Pulmonary artery endothelial cell (primary cell): ENCODE measurements at places on chromosomes 1 and 21.

DNA sequence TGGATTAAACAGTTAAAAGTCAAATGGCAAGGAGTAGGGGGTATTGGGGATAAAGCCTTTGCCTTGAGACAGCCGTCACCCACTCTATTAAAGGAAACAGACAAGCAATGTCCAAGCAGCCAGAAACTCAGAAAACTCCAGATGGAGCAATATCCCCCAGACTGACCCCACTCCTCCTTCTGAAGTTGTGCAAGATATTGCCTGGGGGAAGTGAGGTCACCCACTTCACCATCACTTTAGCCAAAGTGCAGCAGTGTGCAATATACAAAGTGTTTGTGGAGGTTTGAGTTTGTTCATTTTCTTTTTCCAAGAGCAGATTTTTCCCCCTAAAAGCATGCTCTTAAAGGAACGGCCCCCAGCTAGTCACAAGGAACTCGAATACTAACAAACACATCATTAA lies 125.1 kb downstream of the ETS2 start:
- DNase-seq, result no peak

DNA sequence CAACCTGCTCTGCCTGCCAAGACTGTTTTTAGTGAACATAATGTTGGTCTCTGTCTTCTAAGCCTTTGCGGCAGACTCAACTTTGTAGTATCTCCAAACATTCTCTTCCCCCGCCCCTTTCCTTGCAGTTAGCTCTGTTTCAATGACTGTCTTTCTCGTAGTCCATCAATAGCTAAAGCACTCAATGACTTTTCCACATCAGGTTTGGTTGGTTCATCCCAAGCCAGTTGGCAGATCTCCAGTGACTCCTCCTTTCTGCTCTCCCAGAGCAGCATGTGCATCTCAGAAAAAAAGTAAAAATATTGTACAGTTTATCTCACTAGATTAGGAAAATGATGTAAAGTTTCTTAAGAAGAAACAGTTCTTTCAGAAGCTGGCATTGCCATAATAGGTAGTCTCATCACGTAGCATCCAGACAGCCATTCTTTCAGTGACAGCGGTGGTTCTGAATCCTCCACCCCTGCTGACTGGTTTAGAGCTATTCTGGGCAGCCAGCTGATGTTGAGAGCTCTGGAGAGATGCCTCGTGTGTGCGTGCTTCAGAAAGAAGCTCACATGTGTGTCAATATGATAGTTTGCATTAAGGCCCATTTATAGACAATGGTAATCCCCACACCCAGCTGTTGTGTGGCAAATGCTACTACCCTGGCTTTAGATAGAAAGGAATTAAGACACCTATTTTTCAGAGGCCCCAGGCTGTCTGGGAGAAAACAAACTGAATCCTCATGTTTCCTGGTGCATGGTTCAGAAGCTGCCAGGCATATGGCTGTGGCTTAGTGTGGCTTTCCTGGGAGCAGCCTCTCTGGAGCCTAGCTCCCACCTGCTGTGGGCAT lies 53.2 kb downstream of the CNN3 start:
- no peak for DNase-seq

DNA sequence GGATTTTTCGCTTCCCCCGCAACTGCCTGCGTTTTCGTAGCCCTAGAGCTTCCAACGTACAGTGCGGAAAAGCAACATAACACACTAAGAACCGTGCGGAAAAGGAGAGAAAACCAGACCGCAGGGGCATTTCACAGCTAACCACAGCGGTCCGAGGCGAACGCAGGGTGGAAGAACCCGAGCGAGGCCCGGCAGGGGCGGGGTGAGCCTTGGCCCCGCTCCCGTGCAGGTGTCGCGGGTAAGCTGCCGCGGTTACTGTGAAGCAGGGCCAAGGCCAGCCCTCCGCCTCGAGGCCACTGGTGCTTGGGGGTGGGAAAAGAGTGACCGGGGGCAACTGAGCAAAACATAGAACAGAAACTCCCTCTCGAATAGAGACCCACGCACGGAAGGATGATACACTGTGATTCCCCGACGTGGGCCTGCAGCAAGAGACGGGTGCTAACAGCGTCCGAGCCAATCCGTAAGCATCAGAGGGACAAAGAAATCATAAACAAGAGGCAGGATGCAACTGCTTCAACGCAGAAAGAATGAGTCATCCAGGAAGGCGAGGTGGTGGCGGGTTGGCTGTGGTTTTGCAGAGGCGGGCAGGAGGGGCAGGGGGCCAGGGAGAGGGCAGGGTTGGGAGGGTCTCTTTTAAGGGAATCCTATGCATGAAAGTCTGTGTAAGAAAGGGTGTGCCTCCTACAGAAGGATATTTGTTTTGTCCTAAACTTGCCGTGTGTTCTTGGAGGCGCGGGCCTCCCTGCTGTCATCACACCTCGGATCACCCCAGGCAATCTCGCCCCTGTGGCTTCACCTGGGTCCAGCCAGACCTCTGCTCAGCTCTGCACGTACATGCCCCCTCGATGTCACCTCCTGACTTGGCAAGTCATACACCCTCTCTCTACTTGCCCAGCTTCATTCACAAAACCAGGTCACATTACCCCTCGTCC lies 7.3 kb downstream of the GNG4 start:
- DNase-seq, result no peak

- DNase-seq, result no peak
Measured at GRCh38 chr1:226674892-226675714, 64.0 kb downstream of the ITPKB start.

DNA sequence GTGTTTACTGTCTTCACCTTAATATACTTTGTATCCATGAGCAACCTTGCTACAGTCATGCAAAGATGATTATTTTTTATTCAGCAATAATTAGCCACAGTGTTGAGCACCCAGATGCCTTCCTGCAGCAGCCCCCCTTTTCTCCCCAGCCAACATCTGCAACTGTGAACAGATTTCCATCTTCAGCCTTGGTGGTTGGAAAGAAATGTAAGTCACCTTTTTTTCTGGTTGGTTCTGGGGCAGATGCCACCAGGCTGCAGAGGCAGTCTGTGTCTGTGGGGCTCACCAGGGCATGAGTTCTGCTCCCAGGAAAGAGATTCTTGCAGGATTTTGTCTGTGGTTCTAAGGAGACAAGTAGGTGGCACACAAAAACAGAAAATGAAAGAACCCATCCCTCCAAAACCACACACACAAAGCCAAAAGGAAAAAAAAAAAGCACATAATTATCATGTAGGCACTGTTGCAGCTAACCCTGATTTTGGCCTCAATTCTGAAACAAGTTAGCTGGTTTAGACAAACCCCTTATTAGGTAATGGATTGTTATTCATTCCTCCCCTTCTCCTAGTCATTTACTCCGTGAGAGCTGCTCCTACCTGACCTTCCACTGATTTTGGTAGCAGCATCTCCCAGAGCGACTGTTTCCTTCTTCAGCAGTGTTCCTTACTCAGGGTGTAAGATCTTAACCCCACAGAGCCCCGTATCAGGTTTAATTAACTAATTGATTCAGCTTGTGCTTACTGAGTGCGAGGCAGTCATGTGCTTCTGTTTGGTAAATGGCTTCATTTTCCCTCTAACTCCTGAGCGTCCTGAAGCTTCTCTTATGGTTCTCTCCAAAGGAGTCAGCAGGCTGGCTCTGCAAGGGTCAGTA lies 36.5 kb downstream of the GALNT2 start:
- DNase-seq, result no peak

- no peak for DNase-seq
Measured at GRCh38 chr1:34597877-34598514, 156.9 kb upstream of the GJB5 start.

GRCh38 chr1:245419461-245419978 lies 264.7 kb downstream of the KIF26B start:
- DNase-seq, result no peak

- no peak for DNase-seq
Measured at GRCh38 chr1:84876353-84876752, 16.7 kb downstream of the LPAR3 start.

- DNase-seq, result no peak
Measured at GRCh38 chr1:212607206-212607912, 1.2 kb upstream of the ATF3 start.

GRCh38 chr1:7896994-7897393 lies 43.6 kb downstream of the TNFRSF9 start:
- DNase-seq, result no peak

- DNase-seq, result no peak
Measured at GRCh38 chr1:213371847-213372619, 321.0 kb downstream of the RPS6KC1 start.

DNA sequence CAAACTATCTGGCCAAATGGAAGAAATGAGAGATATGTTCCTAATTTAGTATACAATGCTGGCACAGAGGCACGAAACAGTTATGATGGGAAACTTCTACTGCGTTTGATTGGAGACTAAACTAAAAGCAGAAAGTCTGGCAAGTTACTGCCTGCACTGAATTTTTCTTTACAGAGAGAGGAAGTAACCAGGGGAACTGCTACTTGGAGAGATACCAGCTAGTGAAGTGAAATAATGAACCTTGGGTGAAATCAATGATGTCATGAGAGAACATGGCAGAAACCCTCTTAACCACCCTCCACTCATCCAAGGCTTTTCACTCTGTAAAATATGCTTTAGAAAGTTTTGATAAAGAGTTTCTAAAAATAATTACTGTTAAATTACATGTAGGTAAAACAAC lies 29.3 kb downstream of the NIBAN1 start:
- DNase-seq, result no peak

GRCh38 chr1:9100471-9101043 lies 28.3 kb downstream of the GPR157 start:
- no peak for DNase-seq

DNA sequence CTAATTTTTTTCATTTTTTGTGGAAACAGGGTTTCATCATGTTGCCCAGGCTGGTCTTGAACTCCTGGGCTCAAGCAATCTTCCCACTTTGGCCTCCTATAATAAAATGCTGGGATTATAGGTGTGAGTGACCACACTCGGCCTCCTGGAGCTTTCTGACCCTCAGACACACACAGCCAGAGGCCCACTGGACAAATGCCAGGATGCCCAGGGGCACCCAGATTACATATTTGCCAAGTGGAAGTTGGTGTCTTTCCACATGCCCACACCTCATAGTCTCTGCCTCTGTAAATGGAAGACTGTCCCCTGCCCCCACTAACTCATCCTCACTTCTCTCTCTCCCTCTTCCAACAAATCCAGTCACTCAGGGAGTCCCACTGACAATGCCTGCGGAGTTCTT lies 63.4 kb upstream of the LRP8 start:
- no peak for DNase-seq

DNA sequence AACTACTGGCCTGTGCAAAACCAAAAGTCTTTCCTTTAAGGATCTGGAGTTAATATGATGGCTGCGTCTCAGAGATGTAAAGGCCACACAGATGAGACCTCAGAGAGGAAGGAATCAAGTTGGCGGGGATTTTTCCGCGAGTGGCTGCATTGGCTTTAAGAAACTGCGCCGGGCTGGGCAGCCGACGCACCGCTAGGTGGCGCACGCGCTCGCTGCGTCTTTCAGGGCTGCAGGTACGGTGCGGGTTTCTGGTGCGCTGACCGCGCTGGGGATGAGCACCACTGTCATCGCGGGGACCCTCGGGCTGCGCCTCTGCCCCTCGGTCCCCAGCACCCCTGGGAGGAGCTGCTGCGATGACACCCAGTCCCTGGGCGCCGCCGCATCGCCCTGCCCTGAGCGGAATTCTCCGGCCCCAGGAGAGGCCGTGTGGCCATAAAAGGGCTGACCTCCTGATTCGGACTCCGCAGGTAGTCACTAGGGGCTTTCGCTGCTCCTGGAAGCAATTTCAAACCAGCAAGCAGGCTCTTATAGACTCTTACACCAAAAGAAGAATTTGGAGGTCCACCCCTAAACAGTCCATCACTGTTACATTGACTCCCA lies 241.0 kb downstream of the KCNJ6 start:
- no peak for DNase-seq

DNA sequence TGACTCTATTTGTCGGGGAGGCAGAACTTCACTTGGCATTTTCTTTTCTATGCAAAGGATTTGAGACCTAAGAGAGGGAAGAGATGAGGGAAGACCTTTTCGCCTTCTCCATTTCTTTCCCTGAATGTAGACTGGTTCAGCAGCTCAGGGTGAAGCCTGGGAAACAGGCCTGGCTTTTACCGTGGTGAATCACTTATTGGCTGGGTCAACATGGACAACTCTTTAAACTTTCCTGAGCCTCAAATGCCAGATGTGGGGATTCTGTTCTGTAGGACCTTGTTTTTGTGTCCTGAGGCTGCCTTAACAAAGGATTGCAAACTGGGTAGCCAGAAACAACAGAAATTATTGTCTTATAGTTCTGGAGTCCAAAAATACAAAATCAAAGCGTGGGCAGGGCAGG lies 455.8 kb upstream of the VAMP3 start:
- no peak for DNase-seq

DNA sequence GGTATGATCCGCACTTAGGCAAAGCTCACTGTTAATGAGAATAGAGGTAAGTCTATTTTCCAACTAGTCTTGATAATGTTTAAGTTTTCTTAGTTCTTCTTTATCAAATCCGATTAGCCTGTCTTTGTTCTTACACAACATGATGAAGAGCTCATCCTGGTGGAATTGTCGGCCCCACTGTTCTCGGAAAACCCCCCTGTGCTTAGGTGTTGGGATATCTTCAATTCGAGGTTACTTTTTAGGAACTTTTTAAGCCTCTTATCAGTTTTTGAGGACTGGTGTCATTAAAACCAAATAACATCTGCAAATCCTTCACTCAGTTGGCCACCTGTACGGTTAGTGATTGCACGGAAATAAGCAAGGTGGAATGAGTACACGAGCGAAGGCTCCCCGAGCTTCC lies 60.7 kb upstream of the KIF26B start:
- DNase-seq, result no peak

- DNase-seq, result no peak
Measured at GRCh38 chr1:206954459-206955342, 8.4 kb upstream of the PIGR start.

DNA sequence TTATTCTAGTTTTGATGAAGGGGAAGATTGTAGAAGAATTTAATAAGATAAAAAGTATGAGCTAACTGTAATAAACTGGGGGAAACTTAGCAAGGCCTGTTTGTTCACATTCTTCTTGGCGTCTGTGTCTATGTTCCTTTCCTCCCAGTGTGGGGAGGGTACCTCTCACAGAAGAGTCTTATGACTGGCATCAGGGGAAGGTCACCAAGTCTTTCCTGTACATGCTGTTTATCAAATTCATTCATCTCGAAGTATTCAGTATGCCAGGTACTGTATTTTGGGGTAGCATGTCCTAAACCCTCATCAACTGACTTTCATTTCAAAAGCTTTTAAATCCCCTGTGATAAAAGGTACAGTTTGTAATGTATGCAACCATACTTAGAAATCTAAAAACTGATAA lies 78.4 kb downstream of the HS2ST1 start:
- no peak for DNase-seq

- no peak for DNase-seq
Measured at GRCh38 chr1:206685334-206685768, 646 bp downstream of the MAPKAPK2 start.

DNA sequence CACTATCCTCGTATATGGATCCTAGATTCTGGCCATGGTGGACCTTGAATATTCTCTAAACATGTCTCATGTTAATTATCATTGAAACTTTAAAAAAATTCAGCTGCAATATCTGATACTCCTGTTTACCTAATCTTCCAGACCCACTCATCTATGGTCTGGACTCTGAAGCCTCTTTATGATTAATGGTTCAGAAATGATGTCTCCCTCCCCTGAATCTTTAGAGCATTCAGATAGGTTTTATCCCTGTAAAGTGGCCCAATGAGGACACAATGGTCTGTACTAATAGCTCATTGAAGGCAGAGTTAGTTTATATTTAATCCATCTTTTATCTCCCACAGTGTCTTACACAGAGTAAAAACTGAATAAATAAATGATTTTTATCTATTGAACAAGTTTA lies 53.0 kb upstream of the DUSP10 start:
- DNase-seq, result no peak

GRCh38 chr1:110091791-110092190 lies 20.5 kb upstream of the UBL4B start:
- no peak for DNase-seq

GRCh38 chr1:62790716-62791115 lies 6.8 kb downstream of the ATG4C start:
- no peak for DNase-seq
